Activated naive CD8-positive, alpha-beta T cell treated with anti-CD3 and anti-CD28 coated beads for 36 hours (primary cell): ENCODE measurements at places on chromosomes 2 and 18.
A peak's percentile ranks its signal among the peaks of the same experiment; 100 is the strongest.

DNA sequence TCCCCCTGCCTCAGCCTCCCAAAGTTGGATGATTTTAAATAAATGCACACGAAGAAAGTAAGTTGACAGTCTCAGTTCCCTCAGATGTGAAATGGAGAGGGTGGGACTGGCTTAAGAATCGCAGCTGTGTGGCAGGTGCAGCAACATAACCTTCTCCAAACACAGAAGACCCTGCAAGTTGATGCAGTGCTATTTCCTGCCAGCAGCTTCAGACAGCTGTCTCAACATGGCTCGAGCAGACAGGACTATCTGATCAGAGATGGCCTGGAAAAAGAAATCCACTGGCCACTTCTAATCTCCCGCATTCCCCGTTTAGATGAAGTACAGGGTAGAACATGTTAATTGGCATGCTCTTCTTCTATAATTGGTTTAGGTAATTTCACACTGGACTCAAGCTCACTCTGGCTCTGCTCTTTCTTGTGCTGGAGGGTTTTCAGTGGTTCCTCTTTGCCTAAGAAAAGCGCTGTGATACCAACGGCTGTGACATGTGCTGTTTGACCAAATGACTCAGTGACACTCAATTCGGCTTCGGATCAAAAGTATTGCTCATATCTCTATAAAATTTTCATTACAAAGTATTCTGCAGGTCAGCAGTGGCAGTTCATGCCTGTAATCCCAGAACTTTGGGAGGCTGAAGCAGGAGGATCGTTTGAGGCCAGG, 40.2 kb downstream of the MYOM1 start:
- no peak for DNase-seq

GRCh38 chr2:61715506-61715905, 138.4 kb downstream of the FAM161A start:
- DNase-seq = no peak

- DNase-seq = no peak
These were observed 94.3 kb upstream of the GLI2 start for GRCh38 chr2:120641366-120641771.

- no peak for DNase-seq
These were observed 96.8 kb downstream of the UBE2E3 start for GRCh38 chr2:181077128-181077709.

GRCh38 chr2:227805578-227805977, 8.1 kb upstream of the CCL20 start:
- peak; percentile 29 for DNase-seq

DNA sequence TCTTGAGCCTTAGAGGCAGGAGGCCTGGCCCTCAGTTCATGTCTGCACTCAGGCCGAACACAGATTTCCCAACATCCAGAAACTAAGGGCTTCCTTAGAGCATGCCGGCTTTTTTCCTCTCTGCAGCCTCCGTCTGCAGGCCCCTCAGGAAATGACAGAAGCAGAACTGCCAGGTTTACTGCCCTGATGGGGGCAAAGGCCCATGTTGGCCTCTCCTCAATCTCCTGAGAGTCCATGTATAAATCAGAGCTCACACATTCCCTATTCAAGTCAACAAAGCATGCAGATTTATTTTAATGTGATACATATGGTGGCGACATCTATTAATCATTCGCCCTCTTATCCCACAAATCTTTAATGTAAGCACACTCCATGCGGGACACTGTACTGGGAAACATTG, 475.6 kb upstream of the HS6ST1 start:
- DNase-seq = no peak

DNA sequence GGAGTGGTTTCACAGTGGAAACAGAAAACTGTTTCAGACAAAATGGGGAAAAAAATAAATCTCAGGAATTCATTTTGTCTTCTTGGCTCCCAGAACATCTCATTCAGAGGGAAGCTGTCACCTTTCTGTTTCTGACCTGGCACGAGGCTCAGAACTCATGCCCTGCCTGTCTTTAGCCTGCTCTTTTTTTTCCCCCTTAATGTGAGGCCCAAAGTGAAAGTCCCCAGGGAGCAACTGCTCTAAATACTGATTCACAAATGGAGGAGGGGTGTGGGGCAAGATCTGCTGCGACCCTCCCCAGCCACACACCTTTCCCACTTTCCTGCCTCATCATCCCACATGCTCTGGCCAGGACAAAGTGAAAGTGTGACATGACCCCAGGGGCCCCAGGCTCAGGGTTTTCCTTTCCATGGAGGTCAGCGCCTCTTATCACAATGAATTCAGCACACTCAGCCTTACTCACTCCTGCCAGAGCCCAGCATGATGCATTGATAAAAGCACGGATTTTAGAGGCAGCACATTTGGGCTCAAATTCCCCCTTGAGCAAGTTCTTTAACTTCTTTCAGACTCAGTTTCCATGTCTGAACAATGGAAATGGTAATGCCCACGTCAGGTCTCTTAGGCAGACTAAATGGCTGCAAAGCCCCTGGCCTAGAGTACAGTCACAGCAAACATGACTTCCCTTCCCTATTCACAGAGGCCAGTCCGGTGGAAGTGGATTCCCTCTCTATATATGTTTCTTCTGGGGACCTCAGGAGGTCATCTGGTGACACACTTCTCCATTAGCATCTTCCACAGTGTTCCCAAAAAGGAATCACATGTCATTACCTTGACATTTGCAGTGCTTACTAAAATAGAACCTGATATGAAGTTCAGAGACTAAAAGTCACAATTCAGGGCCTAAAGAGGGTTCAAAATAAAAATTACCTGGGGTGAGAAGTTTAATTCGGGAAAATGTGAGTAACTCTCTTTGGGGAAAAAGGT, 55.3 kb upstream of the TMEM163 start:
- no peak for DNase-seq

DNA sequence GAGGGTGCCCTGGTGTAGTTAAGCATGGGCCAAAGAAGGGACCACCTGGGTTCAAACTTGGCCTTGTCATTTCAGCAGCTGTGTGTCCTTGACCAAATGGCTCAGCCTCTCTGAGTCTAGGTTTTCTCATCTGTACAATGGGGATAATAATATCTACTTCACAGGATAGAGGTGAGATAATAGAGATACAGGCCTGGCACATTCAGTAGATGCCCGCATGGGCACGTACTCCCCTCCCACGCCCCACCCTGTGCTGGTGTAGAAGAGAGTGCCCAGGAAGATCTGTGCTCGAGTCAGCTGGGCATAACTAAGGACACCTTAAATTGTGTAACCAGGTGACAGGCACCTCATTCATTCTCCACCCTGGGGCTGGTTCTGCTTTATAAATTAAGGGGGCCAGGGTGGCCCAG, 8.4 kb upstream of the TMEM185B start:
- no peak for DNase-seq

GRCh38 chr18:61554946-61555361, 221.7 kb downstream of the CDH20 start:
- DNase-seq = no peak

- DNase-seq = no peak
These were observed 72.1 kb downstream of the NRP2 start for GRCh38 chr2:205754285-205754923.

- DNase-seq = no peak
These were observed 223.7 kb downstream of the SOX11 start for GRCh38 chr2:5915881-5916310.

- DNase-seq = no peak
These were observed 189.8 kb upstream of the TCF4 start for GRCh38 chr18:55777666-55778304.

GRCh38 chr2:2260696-2261268, 70.3 kb downstream of the MYT1L start:
- DNase-seq = no peak

- peak; percentile 57 for DNase-seq
These were observed 26.8 kb downstream of the MPHOSPH10 start for GRCh38 chr2:71157124-71157793.

GRCh38 chr18:33750366-33750765, 172.3 kb downstream of the ASXL3 start:
- DNase-seq = no peak

GRCh38 chr2:239323447-239323846, 77.4 kb downstream of the HDAC4 start:
- DNase-seq = no peak

- no peak for DNase-seq
These were observed 84.9 kb downstream of the EFEMP1 start for GRCh38 chr2:55838653-55839052.
